Heart left ventricle (tissue), 16 donors: ENCODE measurements at places on chromosomes 4 and X. TPM values are rescaled to one million over a fixed set of nuclear protein-coding genes. Genes with fewer than 3 reads are reported as not detected.

PWWP3B gene
- 9.3 TPM for total RNA-seq

ADH1C gene
- total RNA-seq = 1.6 TPM

GPR82 gene
- total RNA-seq = not detected

HTN1 gene
- total RNA-seq = not detected

FGFR3 gene
- 4.6 TPM for total RNA-seq

ZAR1 gene
- not detected for total RNA-seq

TRPC5OS gene
- not detected for total RNA-seq

HTR2C gene
- total RNA-seq = not detected

GABRE gene
- 18.2 TPM for total RNA-seq

HSPA4L gene
- total RNA-seq = 22.9 TPM

ANXA3 gene
- 28.7 TPM for total RNA-seq

ANXA10 gene
- not detected for total RNA-seq

GAB1 gene
- 87.9 TPM for total RNA-seq

MAGEB5 gene
- total RNA-seq = not detected

LIMCH1 gene
- total RNA-seq = 286 TPM

DNA sequence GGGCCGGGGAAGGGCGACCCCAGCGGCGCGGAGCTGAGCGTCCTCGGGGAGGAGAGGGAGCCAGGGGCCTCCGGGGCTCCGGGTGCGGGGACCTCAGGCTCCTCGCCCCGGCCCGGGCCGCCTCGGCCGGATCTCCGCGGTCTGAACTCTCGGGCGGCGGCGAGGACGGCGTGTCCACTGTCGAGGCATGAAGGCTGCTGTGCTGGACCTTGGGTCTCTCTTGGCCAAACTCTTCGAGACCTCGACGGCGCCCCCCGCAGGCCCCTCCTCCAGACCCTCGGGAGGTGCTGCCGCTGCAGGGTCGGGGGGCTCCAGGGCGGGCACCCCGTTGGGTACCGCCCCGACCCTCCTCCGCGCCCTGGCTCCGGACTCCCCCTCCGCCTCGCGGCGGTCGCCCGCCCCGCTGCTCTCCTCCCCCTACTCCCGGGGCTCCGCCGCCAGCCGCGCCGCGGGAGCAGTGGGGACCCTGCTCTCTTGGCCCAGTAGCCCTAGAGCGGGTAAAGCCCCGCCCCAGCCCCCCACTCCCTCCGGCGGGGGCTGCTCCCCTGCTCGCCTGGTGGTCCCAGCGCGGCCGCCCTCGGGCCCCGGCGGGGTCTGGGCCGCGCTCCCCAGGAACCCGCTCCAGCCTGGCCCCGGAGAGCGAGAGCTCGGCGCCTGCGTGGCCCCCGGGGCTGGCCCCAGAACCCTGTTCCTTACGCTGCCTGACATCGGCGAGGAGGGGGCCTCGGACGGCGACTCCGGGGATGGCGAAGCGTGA is 564 bp downstream of the FAM149A start:
- peaks cover 14% of the 10 kb centered on the region for H3K4me1 ChIP-seq
- H3K36me3 ChIP-seq = no peaks in the 10 kb centered on the region
- H3K27me3 ChIP-seq = peaks cover 17% of the 10 kb centered on the region
- peak overlapping the region; percentile 33 for H3K4me3 ChIP-seq
- no peak overlapping the region for H3K27ac ChIP-seq

DNA sequence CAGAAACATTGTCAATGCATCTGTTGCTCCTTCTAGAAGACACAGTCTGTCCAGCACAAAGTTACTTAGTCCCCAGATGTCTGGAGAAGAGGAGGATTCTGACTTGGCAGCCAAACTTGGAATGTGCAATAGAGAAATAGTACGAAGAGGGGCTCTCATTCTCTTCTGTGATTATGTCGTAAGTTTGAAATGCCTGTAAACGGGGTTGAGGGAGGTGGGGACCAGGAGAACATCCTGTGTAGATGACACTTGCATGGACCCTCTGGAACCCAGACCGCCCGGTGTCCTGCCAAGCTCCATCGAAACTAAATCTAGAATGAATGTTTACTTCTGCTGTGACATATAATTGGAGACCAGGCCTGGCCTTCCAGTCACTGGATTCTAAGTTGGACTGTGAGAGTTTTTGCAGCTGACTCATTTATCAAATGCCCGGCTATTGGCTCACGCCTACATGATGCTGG is 45.0 kb upstream of the MSANTD1 start:
- no peaks in the 10 kb centered on the region for H3K27me3 ChIP-seq
- no peak for DNase-seq
- no peak overlapping the region for H3K4me3 ChIP-seq

DNA sequence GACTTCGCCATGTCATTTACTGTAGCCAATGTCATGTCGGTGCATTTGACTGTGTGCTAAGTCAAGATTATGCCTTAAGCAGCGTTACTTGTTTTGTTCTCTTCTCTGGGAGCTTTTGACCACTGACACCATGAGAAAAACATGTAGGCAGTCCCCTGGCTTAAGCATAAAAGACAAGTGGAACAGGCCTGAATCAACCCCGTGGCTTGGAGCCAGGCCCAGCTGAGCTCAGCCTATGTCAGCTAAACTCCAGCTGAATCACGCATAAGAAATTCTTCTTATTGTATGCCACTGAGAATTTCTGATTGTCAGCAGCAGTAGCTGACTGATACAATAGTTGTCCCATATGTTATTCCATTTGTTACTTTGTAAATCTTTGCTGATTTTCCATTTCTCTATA is 261.9 kb downstream of the CBLL2 start:
- DNase-seq = peak; percentile 17
- no peak overlapping the region for H3K4me3 ChIP-seq

- H3K4me3 ChIP-seq = no peak overlapping the region
- no peak for DNase-seq
- H3K27me3 ChIP-seq = no peaks in the 10 kb centered on the region
- H3K36me3 ChIP-seq = no peaks in the 10 kb centered on the region
- no peak overlapping the region for H3K27ac ChIP-seq
Observed at GRCh38 chr4:185028625-185029024, 10.3 kb downstream of the HELT start.

- H3K27me3 ChIP-seq = no peaks in the 10 kb centered on the region
- H3K36me3 ChIP-seq = no peaks in the 10 kb centered on the region
- DNase-seq = no peak
- no peaks in the 10 kb centered on the region for H3K4me1 ChIP-seq
- H3K4me3 ChIP-seq = no peak overlapping the region
Observed at GRCh38 chr4:146981651-146982050, 36.0 kb upstream of the TTC29 start.

- H3K36me3 ChIP-seq = no peaks in the 10 kb centered on the region
- no peak overlapping the region for H3K4me3 ChIP-seq
- H3K27me3 ChIP-seq = no peaks in the 10 kb centered on the region
- no peak overlapping the region for H3K27ac ChIP-seq
- DNase-seq = no peak
Observed at GRCh38 chr4:163895378-163896005, 401.0 kb downstream of the TMA16 start.

DNA sequence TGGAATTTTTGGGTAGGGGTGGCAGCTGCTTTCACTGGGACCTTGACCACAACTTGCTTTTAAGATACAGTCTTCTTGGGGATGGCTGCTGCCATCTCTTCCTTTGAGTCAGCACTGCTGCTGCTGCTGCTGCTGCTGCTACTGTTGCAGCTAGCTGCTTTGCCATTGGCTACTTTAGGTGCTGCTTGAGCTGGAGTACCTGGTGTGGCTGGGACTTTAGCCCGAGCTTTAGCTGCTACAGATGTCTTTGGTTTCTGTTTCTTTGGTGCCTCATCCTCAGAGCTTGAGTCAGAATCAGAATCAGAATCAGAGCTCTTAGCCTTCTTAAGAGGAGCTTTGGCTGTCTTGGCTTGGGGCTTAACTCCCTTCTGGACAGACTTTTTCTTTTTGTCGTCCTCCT is 52.2 kb downstream of the FAM9B start:
- no peak for DNase-seq
- H3K27ac ChIP-seq = no peak overlapping the region
- H3K4me3 ChIP-seq = no peak overlapping the region
- no peaks in the 10 kb centered on the region for H3K4me1 ChIP-seq
- H3K27me3 ChIP-seq = no peaks in the 10 kb centered on the region

GRCh38 chrX:138345801-138346200 is 365.7 kb downstream of the FGF13 start:
- H3K27ac ChIP-seq = no peak overlapping the region
- H3K27me3 ChIP-seq = no peaks in the 10 kb centered on the region
- no peaks in the 10 kb centered on the region for H3K36me3 ChIP-seq
- no peak for DNase-seq
- no peaks in the 10 kb centered on the region for H3K4me1 ChIP-seq

DNA sequence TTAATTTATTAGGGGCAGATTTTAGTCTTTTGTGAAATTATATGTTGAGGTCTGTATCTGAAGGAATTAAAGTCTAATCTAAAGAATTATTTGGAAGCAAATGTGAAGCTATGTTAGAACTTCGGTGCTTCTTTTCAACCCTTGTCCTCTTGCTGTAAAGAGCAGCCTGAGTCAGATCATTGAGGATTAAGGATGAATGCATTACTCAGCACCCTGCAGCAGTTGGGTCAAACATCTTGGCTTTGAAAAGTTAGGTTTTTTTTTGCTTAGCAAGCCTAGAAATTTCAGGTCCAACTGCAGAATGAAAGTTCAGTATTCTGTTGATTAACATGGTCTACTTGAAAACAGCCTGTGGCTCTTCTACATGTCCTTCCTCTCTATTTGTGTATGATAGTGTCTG is 57.6 kb downstream of the SLC4A4 start:
- H3K4me3 ChIP-seq = no peak overlapping the region
- no peaks in the 10 kb centered on the region for H3K4me1 ChIP-seq
- no peak overlapping the region for H3K27ac ChIP-seq
- no peaks in the 10 kb centered on the region for H3K36me3 ChIP-seq
- H3K27me3 ChIP-seq = no peaks in the 10 kb centered on the region

DNA sequence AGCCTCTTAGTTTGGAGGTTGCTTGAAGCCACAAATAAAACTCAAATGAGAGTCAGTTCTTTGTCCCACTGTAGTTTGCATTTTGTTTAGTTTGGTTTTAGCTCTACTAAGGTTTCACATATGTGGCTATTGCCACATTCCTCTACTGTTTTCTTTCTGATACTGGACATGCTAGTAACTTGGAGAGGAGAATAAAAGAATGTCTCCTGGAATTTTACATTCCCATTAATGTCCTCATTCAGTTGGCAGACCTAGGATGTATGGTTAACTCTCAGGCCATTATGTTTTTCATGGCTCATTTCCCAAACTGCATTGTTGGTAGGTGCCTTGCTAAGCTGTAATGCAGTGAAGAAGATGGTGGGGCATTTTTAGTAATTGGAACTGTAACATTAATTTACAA is 29.9 kb downstream of the UPRT start:
- no peaks in the 10 kb centered on the region for H3K27me3 ChIP-seq
- H3K27ac ChIP-seq = no peak overlapping the region
- peaks cover 9% of the 10 kb centered on the region for H3K36me3 ChIP-seq
- H3K4me3 ChIP-seq = no peak overlapping the region
- DNase-seq = no peak

DNA sequence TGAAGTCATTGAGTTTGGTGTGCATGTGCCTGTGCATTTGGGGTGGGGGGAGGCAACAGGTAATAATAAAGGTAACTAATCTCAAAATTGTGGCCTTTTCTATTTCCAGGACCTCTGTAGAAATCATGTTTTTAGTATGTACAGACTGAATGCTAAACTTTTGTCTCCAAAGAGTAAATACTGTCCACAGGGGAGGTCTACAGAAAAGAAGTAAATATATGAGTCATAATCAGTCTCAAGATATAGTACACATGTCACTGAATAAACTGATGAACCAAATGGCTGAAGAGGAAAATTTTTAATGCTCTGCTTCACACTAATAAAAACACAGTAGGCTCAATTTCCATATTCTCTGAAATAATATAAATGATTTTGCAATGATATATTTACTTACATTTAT is 440.4 kb upstream of the ZFP42 start:
- H3K36me3 ChIP-seq = no peaks in the 10 kb centered on the region
- H3K4me3 ChIP-seq = no peak overlapping the region
- H3K27me3 ChIP-seq = no peaks in the 10 kb centered on the region
- no peaks in the 10 kb centered on the region for H3K4me1 ChIP-seq
- no peak overlapping the region for H3K27ac ChIP-seq
- no peak for DNase-seq

DNA sequence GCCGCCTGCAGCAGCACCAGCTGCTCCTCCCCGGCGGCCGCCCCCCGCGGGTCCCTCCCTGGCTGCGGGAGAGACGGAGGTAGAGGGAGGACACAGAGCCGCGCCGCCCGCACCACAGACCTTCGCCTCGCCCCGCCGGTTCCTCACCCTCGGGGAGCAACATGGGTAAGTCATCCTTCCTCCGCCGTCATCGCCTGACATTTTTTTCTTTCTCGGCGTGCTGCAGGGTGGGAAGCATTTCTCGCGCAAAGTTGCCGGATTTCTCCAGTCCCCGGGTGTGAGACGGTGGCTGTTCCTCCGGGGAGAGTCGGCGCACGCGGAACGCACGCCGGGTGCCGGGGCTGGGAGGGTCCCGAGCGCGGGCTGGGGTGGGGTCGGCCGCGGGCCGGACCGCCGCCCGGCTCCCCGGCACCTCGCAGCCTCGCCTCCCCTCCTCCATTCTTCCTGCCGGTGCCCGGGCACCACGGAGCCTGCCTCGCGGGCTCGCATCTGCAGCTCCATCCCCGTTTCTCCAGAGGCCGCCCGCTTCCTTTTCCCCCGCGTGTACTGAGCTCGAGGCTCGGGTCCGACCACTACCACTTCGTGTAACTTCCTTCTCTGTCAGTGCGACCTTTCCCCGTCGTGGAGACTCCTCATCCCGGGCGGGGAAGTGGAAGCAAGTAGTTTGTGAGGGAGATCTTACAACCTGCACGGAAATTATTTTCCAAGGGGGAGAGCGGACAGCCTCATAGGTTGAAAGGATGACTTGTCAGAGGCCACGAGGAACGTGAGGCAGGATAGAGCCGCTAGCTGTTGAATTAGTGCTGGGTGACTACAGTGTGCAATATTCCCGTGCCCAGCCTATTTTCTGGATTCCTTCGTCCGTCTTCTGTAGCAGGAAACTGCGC is 464 bp downstream of the RAP1GDS1 start:
- H3K27ac ChIP-seq = peak overlapping the region; percentile 95
- H3K27me3 ChIP-seq = no peaks in the 10 kb centered on the region
- peak; percentile 56 for DNase-seq
- no peaks in the 10 kb centered on the region for H3K36me3 ChIP-seq
- H3K4me1 ChIP-seq = no peaks in the 10 kb centered on the region
- H3K4me3 ChIP-seq = peak overlapping the region; percentile 87

GRCh38 chrX:103183912-103184311 is 31.0 kb upstream of the BEX4 start:
- no peak overlapping the region for H3K27ac ChIP-seq
- H3K4me1 ChIP-seq = no peaks in the 10 kb centered on the region
- DNase-seq = no peak

GRCh38 chr4:132504438-132504837 is 644.7 kb upstream of the PCDH10 start:
- no peaks in the 10 kb centered on the region for H3K36me3 ChIP-seq
- no peak for DNase-seq
- no peak overlapping the region for H3K27ac ChIP-seq
- H3K4me1 ChIP-seq = no peaks in the 10 kb centered on the region
